Osteocyte (in vitro differentiated cells): ENCODE measurements at places on chromosomes 1 and 21.

GRCh38 chr1:41664861-41665640 is 180.6 kb upstream of the EDN2 start:
- no peak for DNase-seq

DNA sequence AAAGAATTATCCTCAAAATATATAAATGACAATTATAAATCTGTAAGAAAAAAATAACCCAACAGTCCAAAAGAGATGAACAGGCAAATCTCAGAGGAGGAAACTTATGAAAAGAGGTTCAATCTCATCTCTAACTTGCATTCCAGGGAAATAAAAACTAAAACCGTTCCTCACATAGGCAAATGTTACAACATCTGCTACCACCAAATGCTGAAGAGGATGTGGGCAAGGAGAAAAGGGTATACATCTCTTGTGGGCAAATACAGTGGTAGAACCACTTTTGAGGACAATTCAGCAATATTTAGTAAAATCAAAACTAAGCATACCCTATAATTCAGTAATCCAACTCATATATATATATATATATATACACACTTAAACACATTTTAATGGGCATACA is 33.7 kb upstream of the SGIP1 start:
- DNase-seq = no peak

GRCh38 chr1:56506951-56507491 is 72.3 kb downstream of the PLPP3 start:
- DNase-seq = no peak

- DNase-seq = no peak
Observed at GRCh38 chr1:85274969-85275453, 1.4 kb downstream of the BCL10 start.

- DNase-seq = no peak
Observed at GRCh38 chr1:44422161-44422560, 17.1 kb downstream of the RNF220 start.

DNA sequence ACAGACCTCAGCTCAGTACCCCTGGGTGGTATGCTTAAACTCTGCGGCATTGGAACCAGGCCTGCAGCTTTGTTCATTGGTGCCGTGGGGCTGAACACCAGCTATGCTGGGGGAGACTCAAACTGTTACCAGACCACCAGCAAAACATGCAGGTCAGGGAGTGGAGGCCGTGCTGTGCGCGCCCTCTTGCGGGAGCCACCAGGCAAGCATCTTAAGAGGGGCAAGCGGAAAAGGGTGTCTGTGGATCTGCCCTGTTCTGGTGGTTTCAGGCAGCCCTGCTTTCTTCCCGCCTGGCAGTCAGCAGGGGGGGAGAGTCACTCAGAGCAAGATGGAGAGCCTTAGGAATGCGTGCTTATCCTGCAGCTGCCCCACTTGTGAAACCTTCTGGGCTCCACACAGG is 276.9 kb upstream of the ZRANB2 start:
- no peak for DNase-seq

DNA sequence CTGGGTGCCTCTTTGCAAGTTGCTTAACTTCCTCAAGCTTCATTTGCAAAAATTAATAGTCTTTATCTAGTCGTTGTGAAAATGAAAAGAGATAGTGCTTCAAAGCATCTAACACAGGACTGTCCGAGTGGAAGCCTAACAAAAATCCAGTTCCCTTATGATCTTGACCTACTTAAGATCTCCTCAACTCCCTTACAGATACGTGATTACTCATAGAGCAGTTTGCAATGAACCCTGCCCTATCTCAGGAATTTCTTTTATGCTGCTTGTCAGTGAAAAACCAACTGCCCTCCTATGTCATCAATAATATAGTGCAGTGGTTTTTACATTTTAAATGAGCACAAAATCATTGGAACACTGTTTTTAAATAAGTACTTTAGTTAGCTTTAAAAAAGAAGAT is 314.3 kb downstream of the BACH1 start:
- DNase-seq = no peak

- no peak for DNase-seq
Observed at GRCh38 chr1:26851106-26851684, 11.8 kb upstream of the SFN start.

GRCh38 chr1:3060601-3061551 is 8.1 kb upstream of the PRDM16 start:
- DNase-seq = no peak

- DNase-seq = no peak
Observed at GRCh38 chr1:24216276-24217074, 29.4 kb upstream of the IFNLR1 start.

- peak; percentile 34 for DNase-seq
Observed at GRCh38 chr21:33968080-33968994, 52.7 kb upstream of the ATP5PO start.

DNA sequence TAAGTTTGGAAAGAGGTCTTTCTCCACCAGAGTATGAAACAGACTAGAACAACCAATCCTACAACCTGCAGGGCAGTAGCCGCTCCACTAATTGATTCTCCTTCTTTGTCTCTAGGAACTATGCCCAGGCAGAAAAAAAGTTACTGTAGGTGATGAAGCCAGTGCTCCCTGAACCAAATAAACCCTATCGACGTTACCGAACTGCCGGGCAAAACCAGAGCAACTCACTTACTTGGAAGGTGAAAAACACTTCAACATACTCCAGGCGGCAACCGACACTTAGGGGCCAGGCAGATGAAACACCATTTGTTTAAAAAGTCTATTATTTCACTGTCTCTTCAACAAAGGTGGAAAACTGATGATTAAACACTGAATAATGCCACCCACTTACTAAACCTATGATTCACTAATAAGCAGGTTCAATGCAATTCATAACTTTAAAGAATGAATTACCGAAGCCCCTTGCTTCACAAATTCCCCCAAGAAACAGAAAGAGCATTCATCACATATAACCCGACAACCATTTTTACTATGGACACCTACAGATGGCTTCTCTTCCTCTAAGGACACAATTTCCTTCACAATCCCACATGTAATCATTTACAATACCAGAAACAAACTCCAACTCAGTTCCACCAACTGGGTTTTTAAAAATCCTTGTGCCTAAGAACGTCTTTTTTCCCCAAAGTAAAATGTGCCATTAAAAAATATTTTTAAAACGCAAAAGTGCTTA is 1.6 kb downstream of the NRIP1 start:
- no peak for DNase-seq

DNA sequence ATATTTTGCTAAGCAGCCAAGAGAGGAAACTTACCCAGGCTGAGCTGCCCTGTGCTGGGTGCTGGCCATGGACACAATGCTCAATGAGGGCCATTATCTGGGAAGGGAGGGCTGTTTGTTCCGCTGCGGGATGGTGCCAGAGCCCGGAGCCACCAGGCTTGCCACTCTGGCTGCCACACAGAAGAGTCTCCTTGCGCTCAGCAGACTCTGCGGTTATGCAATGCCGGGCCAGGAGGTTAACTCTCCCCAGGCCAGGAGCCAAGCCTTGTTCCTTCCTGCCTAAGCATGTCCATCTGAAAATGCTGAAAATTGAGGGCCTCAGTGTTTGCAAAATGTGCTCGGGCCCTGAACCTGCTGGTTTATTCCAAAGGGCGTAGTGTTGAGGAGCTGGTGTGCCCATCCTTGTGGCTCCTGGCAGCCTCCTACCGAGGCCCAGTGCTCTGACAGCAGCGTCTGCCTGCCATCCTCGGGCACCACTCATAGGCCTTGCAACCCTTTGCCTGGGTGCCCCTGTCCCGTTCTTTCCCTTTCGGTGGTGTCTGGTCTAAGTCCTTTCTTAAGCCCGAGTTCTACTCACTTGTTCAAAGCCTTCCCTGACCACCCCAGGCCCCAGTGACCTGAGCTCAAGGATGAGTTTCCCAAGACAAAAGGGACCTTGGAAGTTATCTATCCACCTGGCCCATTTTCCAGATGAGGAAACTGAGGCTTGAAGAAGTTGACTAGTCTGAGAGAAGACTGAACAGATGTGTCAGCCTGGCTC is 133.8 kb upstream of the EDN2 start:
- DNase-seq = peak; percentile 72

DNA sequence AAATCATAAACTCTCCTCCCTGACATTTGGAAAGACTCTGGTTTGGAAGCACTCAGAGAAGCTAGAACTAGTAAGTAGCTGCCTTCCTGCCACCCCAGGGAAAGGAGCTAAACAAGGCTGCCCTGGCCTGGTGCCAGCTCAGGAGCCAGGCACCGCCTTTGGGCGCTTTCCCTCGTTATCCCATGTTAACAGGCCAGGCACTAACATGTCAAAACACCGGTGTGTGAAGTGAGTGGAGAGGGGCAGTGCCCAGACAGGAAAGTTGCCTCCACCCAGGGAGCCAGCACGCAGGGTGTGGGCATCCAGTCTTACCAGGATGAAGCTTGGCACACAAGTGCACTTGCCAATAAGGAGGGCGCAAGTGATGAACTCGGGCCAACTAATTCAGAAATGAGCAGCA is 346.8 kb downstream of the RRAGC start:
- DNase-seq = no peak

DNA sequence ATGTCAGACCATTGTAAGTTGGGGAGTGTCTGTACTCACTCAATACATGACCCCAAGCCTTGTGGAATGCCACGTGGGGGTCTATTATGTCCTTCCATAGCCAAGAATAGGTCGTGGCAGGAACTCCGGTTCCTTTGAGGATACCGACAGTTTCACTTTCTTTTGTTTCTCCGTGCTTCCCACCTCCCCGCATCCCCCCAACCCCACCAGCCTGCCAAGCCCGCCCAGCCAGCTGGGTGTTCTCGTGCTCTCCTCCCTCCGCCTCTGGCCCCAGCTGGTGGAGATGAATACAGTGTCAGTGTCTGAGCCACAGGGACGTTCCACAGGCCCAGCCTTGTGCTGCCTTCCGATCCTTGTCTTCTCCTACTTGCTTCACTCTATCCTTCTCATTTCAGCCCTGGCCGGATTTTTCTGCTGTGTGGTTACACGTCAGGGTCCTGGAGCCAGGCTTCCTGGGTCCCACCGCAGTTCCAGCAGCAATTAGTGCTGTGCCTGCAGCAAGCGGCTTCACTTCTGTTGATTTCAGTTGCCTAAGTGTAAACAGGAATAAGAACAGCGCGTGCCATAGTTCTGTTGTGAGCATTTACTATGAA is 4.1 kb upstream of the AGTRAP start:
- no peak for DNase-seq

DNA sequence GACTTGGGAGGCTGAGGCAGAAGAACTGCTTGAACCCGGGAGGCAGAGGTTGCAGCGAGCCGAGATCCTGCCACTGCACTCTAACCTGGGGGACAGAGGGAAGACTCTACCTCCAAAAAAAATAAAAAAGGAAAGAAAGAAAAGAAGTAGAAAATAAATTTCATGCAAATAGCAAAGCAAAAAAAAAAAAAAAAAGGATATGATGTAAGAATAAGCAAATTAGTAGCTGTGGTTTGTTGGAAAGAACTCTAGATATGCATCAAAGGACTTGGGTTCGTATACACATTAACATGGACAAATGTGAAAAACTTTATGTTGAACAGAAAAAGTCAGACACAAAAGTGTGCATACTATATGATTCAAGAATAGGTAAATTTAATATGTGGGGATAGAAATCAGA is 11.9 kb downstream of the WASF2 start:
- no peak for DNase-seq

DNA sequence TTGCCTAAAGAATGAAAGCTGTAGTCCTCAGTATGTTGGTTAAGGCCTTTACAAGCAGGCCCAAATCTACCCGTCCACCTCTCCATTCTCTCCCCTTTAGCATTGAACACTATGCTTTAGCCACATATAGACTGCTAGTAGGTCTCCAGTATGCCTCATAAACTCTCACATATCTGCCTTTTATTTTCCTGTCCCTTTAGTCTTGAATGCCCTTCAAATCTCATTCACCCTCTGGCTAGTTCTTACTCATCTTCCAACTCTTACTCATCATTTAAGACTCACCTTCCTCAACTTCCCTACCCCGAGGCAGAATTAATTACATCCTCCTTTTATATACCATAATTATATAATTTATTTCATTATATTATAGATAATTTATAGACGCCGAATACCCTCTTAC is 78.7 kb upstream of the TSPAN2 start:
- no peak for DNase-seq

- no peak for DNase-seq
Observed at GRCh38 chr1:19067912-19068638, 111.6 kb upstream of the IFFO2 start.

- DNase-seq = no peak
Observed at GRCh38 chr1:232868793-232869491, 63.7 kb downstream of the MAP10 start.

- no peak for DNase-seq
Observed at GRCh38 chr1:226762988-226763904, 24.2 kb upstream of the ITPKB start.

DNA sequence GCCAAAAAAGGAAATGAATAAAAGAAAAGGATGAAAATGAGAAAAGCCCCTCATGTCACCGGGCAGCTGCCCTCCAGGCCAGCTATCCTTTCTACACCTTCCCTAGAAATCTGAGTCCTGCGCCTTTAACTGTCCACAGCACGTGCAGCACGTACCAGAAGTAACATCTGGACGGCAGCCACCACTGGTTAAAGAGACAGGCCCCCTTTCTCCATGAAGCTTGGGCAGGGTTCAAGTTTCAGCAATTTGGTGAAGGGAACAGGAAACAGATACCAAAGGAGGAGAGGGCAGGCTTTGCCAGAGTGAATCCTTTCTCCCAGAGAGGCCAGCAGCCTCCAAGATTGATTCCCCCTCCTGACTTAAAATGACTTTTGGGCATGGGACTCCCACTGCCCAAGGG is 3.6 kb upstream of the KIAA2013 start:
- no peak for DNase-seq

DNA sequence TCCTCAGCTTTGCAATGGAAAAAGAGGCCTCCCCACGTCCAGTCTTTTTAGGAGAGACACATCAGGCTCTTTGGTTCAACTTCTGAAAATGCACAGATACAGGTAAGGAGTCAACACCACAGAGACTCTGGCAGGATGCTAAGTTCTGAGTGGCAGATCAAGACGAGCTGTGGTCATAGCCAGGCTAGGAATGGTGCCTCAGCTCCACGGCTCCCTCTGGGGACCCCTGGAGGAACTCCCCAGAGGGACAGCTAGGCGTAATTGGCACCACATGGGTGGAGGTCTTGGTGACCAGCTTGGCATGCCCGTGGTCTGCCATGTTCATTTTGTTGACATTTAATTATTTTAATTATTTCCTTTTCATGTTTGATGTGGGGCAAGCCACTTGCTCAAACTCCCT is 206.1 kb downstream of the KAZN start:
- DNase-seq = no peak

DNA sequence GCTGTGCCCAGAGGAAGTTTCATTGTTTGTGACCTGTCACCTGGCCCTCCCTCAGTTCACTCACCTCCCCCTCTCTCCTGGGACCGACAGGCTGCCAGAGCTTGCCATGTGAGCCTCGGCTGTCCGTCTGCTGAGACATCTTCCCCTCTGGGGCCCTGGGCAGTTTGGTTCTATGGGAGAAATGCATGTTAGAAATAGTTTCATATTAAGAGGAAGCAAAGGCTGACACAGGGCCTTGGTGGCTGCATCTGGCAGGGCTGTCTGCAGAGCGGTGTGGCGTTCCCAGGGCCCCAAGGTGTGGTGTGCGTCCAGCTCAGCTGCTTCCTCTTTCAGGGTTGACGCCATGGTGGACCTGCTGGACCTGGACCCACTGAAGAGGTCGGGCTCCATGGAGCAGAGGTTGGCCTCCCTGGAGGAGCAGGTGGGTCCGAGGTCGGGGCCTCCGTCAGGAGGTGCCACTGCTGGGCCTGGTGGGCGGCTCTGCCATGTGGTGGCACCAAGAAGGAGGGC is 31.9 kb upstream of the LRRC3 start:
- DNase-seq = peak; percentile 79

GRCh38 chr1:25123551-25123950 is 108.8 kb downstream of the SYF2 start:
- DNase-seq = no peak
